Common myeloid progenitor, CD34-positive (primary cell): ENCODE measurements at places on chromosomes 3 and 15.
A peak's percentile ranks its signal among the peaks of the same experiment; 100 is the strongest.

DNA sequence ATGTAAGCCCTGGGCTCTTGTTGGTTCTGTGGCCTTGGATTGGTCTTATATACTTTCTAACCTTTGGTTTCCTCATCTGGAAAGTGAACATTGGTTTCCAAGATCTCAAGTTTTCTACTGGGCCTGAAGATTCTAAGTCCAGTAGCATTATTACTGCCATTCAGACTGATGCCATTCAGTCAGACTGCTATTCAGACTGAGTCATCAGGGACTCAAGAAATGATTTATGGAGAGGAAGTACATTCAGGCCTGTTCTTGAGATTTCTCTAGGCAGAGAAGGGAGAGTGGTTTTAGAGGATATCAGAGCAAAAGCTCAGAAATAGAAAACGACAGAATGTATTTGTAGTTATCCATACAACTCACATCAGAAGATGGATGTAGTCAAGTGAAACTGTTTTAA is 557.2 kb downstream of the NR2F2 start:
- DNase-seq, result no peak

- DNase-seq, result no peak
Observed at GRCh38 chr3:128051459-128051836, 789 bp upstream of the SEC61A1 start.

- no peak for DNase-seq
Observed at GRCh38 chr3:103873021-103873420, 1438.2 kb downstream of the ZPLD1 start.

DNA sequence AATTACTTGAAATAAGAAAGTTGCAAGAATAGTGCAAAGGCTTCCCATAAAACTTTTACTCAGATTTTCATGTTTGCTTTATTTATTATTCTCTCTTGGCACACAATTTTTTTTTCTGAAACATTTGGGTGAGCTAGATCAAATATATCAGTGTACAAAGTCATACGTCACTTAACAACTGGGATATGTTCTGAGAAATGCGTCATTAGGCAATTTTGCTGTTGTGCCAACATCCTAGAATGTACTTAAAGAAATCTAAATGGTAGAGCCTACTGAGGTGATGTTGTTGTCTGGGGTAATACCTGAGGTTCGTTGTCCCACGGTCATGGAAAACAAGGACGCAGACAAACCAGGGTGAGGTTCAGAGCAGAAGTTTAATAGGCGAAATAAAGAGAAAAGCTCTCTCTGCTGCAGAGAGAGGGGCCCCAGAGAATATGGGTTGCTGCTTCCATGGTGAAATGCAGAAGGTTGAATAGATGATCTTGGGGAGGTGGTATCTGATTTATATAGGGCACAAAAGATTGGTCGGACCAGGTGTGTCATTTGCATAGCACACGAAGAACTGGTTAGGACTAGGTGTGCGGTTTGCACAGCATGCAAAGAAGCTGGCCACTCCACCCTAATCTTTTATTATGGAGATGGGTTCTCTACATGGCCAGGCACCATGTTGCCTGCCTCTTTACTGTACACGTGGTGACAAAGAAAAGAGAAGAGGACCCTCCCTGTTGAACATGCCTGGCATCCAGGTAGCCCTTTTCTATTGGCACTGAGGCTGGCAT is 8.8 kb upstream of the GRAMD1C start:
- no peak for DNase-seq

DNA sequence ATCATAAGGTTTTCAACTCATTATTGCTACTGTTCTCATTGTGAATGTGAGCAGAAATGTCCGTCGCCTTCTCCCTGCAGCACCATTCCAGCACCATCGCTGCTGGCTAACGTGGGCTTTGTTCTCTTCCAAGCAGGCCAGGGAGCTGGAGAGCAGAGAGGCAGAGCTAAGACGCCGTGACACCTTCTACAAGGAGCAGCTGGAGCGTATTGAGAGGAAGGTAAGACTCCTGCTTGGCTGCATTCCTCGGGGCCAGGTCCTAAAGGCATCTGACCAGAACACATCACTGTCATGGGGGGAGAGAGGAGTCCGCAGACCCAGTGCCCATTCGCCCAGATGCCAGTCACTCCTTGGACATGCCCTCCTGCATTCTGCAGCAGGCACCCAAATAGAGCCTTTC is 130.4 kb upstream of the PLXNA1 start:
- DNase-seq, result no peak

- no peak for DNase-seq
Observed at GRCh38 chr3:9278498-9278897, 29.1 kb upstream of the SRGAP3 start.

- DNase-seq, result peak; percentile 78
Observed at GRCh38 chr3:42025370-42026138, 63.7 kb upstream of the ULK4 start.

DNA sequence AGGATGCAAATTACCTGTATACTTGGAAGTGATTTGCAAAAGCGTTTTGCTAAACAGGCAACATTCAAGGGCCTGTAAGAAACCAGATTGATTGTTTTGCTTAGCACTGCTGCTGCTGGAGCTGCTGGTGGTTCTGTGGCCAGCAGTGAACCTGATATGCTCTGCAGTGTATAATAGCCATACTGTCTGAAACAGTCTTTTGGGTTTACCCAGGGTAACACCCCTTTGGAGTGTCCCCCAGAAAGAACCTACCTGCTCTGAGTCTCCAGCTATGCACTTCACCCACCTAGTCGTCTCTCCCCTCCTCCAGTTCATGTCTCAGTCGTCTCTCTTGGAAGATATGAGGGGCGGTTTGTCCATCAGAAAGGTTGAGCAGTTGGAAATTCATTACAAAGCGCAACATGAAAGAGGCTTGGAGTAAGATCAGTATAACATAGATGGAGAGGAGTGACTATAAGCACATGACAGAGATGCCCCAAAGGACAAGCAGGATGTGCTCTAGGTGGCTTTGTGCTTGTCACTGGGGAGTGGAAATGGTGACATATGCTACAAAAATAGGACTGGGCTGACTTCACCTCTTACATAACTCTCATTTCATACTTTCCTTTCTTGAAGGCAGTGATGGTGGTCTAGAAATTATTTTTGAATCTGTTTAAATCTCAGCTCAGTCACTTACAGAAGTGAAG is 3.8 kb downstream of the MKRN2 start:
- no peak for DNase-seq

DNA sequence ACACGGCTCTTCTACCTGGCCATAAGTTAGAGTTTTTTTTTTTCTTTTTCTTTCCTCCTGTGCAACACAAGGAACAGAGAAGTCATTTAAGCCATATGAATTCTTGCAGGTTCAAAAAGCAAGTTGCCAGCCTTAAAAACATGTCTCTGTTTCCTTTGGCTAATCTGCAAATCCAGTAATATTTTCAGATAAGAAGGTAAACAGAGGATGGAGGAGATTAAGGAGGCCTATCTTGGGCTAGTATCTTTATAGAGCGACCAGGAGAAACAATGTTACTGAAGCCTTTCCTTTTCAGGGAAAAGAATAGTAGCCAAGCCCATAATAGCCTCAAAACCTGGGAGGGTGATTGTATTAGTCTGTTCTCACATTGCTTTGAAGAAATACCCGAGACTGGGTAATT is 20.9 kb upstream of the LMCD1 start:
- DNase-seq, result no peak

DNA sequence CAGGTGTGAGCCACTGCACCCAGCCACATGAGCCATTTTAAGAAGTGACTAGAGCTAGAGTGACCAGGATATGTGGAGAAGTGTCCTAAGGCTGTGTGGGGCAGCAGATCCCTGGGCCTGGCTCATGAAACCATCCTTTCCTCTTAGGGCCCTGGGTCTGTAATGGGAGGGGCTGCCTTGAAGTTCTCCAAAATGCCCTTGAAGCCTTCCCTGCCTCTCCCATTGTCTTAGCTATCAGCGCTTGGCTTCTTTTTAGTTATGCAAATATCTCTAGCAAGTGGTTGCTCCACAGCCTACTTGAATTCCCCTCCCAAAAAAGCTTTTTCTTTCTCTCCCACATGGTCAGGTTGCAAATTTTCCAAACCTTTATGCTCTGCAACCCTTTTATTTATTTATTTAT is 112.4 kb upstream of the SPATA16 start:
- DNase-seq, result no peak

DNA sequence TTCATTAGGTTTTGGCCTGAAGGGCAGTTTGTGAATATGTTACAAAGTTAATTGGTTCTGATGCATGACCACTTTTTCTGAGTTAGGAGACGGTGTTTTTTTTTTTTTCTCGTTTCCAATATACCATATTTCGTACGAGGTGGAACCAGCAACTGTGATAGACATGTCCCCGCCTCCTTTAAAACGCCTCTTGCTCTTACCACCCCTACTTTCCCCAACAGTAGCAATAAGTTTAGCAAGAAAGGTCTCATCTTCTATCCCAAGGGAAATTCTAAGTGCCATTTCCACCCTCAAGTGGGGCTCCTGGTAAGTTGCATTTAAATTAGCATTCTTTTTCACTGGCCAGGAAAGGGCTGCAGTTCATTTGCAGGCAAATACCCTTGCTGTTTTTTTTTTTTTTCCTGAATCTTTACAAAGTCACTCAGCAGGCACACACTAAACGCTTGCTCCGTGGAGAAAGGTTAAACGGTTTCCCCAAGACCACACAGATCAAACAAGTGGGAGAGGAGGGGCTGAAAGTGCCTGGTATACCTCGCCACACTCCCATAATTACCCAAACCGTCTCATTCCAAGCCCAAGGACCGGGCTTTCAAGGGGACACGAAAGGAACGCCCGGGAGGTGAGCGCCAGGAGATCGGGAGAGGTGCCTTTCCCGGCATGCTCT is 39.5 kb upstream of the MGA start:
- no peak for DNase-seq

GRCh38 chr3:175445741-175446140 is 586.6 kb downstream of the NAALADL2 start:
- DNase-seq, result no peak

- no peak for DNase-seq
Observed at GRCh38 chr3:83873550-83873949, 1085.2 kb upstream of the CADM2 start.

DNA sequence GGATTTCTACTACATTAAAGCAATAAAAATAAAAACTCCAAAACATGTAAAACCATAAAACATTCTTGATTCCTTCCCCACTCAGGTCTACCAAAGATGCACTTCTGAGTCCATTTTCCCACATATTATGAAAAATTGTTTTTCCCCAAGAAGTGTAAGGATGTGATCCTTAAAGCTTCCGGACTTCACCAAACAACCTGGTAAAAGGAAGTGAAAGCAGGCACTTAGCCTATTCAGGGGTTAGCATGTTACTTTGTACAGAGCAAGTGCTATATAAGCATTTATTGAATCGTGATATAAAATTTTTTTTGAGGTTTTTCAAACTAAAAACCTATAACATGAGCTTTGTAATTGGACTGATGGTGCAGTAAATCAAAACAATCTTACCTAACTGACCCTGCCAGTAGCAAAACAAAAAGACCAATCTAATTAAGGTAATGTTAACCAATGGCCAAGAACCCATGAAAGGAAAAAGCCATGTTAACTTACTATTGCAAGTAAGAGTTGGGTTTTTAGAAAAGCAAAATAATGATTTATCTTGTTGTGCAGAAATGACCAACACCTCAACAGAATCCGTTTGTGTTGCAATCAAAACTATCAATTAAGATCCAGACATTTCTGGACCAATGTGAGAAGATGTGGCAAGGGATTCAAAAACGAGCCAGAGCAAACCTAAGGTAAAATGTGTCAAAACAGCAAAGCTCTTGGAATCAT is 1.8 kb downstream of the SETD2 start:
- no peak for DNase-seq

DNA sequence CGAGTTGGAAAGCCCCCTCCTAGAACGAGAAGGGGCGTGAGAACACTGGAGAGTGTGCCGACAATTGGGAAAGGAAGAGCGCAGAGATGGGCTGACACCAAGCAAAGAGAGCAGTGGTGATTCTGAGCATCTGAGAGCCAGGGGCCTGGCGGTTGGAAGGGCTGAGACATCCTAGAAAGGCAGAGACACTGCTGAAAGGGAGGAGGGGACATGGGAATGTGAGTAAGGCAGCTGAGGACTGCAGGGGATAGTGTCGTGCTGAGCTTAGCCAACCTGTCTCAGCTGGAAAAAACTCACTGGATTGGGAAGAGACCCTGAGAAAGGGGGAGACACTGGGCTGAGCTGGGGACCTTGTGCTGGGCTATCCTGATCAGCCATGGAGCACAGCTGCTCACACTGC is 58.1 kb upstream of the SLC6A6 start:
- DNase-seq, result no peak

GRCh38 chr3:133366921-133367320 is 32.9 kb upstream of the BFSP2 start:
- DNase-seq, result no peak

DNA sequence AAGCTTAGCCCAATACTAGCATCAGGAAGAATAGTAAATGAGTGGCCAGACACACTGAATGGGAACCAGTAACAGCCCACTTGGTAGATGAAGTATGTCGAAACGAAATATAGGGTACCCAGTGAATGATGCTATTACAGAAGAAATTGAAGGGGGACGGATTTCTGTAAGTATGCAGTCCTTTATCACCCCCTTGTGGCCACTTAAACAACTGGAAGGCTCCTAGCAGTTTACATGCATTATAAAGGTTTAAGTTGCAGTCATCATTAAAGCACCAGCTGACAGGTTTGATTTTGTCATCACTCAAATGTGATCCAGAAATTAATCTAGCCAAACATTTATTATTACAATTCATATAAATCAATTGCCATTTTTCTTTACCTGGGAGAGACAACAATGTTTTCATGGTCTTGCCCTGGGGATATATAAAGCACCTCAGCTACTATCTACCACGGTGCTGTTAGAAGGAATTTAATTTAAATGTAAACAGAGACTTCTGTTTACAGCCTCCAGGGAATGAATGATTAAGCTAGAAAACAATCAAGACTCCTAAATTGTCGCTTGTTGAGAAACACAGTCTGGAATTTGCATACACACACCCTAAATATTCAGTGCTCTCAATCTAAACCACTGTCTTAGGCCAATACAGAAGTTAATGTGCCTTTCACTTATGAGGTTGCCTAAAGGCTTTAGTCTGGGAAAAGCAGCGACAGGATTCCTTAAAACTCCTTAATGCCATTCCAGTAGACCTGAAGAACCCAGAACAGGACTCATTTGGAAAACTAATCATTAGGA is 7.8 kb downstream of the EIF1B start:
- DNase-seq, result peak; percentile 89

DNA sequence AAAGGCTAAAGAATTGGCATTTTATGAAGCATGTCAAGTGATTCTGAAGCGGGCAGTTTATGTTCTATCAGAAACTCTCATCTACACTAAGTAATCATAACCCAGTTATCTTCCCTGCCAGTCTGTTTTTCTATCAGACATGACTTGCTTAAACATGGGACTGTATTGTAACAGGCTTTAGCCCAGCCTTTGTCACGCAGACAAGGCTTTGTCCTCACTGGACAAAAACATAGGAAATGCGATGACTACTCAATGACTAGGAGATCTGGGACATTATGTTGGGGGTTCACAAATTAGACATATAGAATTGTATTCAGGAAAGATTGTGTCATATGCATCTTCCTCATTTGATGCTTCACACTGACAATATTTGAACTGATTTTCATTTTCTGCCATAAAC is 115.5 kb downstream of the GADL1 start:
- DNase-seq, result no peak

DNA sequence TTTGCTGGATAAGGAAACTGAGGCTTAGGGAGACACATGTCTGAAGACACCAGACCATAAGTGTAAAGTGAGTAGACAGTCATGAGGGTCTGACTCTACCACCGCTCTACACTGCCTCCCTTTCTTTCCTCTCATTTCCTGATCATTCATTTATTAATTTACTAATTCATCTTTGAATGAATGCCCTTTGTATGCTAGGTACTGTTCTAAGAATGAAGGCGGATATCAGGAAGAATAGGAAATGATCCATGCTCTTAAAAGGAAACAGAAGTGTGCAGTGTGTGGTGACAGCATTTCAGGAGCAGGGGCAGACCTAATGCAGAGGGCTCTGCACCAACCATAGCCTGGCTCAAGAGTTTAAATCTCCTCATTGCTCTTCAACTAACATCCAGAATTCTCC is 31.8 kb upstream of the PSMD6 start:
- no peak for DNase-seq
